ENCODE measurements at places on chromosomes 16 and 17. TPM values are rescaled to one million over a fixed set of nuclear protein-coding genes. Genes with fewer than 3 reads are reported as not detected.

ZNF385C gene
- total RNA-seq: not detected

VAT1L gene
- 2.3 TPM for total RNA-seq

NT5M gene
- 5.7 TPM for total RNA-seq

SLC47A1 gene
- total RNA-seq: 5.3 TPM

PDILT gene
- total RNA-seq: not detected

BTBD17 gene
- not detected for total RNA-seq

NPIPA2 gene
- 4.7 TPM for total RNA-seq

NUTF2 gene
- total RNA-seq: 174 TPM

CASKIN2 gene
- total RNA-seq: 10.5 TPM

KRTAP17-1 gene
- not detected for total RNA-seq

CCL16 gene
- total RNA-seq: not detected

IRX3 gene
- total RNA-seq: 10.0 TPM

CPNE7 gene
- total RNA-seq: 8.8 TPM

CBFA2T3 gene
- total RNA-seq: not detected

MAF gene
- 6.0 TPM for total RNA-seq

HEXIM1 gene
- total RNA-seq: 30.5 TPM

ABCC11 gene
- not detected for total RNA-seq

OR1A1 gene
- total RNA-seq: not detected

KRTAP3-2 gene
- not detected for total RNA-seq

INCA1 gene
- total RNA-seq: not detected

PLD6 gene
- total RNA-seq: 10.9 TPM

SLC13A2 gene
- total RNA-seq: not detected

CES3 gene
- 4.5 TPM for total RNA-seq

C1QL1 gene
- 6.0 TPM for total RNA-seq
